ENCODE measurements at places on chromosomes 5 and 9.

DNA sequence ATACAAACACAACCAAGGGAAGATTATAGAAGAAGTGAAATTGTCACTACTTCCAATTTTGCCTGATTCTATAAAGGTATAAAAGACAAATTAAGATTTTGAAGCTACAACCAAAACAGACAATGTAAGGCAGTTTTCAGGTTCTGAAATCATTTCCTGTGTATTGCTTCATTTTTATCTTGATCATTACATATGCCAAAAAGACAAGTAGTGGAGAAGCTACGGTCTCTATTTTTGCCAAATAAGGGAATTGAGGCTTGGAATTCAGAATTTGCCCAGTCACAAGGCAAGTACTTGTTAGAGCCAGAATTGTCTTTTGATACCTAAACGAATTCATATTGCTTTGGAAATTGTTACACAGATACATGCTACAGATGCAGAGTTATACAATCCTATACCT, 20.6 kb downstream of the EDIL3 start:
- no peak for DNase-seq

DNA sequence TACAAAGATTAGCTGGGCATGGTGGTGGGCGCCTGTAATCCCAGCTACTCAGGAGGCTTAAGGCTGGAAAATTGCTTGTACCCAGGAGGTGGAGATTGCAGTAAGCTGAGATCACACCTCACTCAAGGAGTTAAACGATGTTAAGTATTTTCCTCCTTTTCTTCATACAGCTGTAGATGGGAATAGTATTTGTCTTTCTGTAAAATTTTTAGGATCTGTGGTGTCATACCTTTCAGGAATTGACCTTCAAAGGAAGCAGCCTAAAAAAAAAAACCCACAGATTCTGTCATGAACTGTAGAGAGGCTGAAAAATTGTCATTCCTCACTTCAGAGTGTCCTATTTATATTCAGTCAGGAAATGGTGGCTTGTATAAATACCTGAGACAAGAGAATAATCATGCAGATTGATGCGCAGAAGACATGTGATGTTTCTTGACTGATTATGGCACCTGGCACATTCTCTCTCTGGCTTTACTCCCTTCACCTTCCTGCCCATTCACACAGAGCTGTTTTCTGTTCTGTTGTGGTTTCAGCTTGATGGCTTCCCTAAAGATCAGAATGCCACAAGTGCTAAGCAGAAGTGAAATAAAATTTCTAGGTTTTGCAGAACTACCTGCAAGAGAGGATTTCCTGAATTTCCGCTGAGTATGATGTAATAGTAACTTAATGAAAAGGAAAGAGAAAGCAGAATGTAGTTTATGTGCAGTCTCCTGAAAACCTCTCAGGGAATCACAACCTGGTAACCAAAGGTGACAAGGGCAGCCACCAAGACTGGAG, 3.8 kb downstream of the IFNA1 start:
- no peak for DNase-seq

DNA sequence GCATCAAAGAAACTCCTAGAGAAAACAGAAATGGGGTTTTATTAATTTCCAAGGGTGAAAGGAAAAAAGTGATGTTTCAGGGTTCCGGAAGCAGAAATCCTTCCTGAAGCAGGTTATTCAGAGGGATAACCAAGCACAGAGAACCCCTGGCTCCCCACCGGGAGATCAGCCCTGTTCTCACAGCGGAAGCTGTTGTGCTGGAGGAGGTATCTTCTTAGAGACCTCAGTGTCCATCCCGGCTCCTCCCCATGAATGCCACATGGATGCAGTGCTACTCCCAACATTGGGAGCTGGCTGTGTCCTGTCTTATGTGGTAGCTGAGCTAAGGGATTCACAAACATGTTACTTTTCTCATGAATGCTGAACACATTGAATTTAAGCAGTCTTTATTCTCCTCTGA, 80.9 kb upstream of the IRX2 start:
- no peak for DNase-seq

DNA sequence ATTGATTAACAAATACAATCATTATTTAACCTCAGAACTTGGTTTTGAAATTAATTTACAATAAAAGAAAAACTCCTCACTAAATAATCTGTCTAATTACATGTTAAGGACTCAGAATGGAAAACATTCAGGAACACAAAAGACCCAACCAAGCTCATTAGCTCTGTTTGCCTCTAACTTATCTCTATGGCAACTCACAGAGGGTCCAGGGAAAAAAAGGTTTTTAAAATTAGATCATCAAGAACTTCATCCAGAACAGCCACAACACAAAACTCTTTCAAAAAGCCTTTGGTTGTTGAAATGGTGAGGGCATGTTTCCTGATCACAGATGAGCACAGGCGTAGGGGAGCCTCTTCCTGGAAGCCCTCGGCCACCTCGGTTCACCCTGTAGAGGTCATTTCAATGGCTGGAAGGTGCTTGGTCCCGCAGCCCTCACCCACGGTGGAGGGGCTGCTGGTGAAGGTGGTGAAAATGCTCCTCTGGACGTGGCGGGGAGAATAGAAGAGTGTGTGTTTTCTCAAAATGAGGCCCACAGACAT, 17.2 kb upstream of the TCF7 start:
- DNase-seq = no peak

- no peak for DNase-seq
These were observed 221.5 kb upstream of the MPDZ start for GRCh38 chr9:13501018-13501417.

DNA sequence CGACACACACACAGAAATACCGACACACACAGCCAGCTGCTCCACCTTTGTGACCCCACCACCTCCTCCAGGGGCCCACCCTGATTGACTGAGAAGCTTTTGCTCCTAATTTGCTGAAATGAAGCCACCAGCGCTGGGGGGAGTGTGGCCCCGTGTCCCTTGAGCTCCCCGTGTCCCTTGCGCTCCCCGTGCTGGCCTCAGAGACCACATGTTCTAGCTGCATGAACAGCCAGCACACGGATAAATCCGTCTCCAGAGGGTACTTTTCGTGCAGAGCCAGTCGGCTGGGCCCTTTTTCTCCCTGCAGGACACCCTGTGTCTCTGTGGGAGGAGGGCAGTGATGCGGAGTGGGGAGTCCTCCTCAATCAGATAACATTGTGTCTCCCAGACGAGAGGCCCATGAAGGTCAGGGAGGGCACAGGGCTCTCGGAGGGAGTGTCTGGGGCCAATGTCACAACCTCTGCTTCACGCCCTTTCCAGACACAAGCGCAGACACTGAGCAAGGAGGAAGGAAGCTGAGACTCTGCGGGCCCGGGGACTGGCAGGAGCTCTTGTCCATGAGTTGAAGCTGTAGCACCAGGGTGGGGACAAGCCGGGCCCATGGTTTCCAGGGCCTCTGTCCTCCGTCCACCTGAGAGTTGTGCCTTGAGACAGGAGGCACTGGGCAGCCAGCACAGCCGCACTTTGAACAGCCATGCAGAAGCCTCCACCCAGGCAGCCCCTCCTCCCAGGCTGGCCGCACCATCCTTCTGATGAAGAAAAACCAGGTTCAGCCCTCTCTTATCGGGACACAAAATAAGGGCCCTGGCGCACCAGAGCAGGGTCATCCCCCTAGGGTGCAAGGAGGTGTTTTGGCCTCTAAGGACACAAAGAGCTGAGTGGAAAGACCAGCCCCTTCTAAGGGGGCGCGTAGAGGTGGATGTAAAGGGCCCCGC, 36.4 kb upstream of the SLC6A19 start:
- no peak for DNase-seq

DNA sequence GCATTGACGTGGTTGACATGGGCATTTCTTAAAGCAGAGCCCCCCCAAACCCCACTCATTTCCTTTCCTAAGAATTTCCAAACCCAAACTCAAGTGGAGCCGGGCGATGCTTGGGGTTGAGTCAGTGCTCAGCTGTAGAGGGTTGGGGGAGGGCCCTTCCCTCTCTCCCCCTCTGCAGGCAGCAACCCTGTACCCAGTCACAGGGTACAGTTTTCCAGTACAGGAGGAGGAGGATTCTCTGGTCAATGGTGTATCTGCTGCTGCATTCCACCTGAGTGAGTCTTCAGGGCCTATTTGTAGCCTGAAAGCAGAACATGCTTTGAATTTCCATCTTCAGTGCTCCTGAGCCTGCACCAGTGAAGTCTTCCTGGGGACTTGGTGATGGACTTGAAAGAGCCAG, 55.8 kb downstream of the ENTREP1 start:
- DNase-seq = no peak

- no peak for DNase-seq
These were observed 2.4 kb downstream of the SYK start for GRCh38 chr9:90803860-90804593.

- DNase-seq = no peak
These were observed 11.2 kb downstream of the RCL1 start for GRCh38 chr9:4803670-4804530.

DNA sequence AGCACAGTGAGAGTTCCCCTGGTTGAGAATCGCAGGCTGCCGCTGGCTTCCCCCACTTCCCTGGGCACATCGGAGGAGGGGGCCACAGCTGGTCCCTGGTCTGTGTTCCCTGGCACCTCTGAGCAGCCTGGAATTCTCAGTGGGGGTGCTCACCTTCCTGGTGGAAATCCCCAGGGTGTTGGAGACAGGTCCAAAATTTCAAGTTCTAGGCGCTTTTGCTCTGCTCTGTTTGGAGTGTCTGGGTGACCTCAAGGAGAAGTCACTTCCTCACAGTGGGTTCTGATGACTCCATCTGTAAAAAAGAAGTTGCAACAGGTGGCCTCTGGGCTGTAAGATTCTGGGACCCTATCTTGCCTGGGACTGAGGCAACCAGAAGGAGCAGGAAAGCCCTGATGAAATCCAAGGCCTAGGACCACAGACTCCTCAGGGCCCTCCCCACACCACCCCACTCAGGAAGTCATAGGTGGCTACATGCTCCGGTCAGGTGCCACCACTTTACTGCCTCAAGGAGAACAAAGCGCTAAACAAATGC, at the start of gene TRAF1:
Gene TRAF1, minus strand, starts transcription at position 400 of the 532 bp plus-strand sequence. CDS start 721 bp downstream, outside the sequence.
- DNase-seq = no peak

GRCh38 chr9:120937127-120937526, 10.5 kb upstream of the TRAF1 start:
- no peak for DNase-seq

DNA sequence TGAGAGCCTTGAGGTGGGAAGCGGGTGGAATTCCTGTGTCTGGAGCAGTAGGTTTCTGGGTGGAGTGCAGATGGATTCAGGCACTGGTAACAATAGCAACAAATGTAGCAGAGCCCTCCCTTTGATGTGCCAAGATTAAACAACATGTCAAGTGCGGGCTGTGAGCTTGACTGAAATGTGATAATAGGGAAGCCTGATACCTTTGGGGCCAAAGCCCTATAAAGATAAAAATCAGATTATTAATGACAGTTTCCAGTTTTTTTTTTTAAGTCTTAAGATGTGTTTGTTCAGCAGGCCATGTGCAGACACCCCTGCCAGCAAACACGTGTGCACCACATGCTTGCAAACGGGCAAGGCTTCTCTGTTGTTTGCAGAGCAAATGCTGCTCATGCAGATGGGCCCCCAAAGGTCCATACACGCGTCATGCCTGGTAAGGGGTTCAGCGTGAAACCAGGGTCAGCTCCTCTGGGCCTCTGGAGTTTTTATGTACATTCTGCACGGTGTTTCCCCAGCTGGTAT, 193.2 kb downstream of the GADD45G start:
- no peak for DNase-seq

DNA sequence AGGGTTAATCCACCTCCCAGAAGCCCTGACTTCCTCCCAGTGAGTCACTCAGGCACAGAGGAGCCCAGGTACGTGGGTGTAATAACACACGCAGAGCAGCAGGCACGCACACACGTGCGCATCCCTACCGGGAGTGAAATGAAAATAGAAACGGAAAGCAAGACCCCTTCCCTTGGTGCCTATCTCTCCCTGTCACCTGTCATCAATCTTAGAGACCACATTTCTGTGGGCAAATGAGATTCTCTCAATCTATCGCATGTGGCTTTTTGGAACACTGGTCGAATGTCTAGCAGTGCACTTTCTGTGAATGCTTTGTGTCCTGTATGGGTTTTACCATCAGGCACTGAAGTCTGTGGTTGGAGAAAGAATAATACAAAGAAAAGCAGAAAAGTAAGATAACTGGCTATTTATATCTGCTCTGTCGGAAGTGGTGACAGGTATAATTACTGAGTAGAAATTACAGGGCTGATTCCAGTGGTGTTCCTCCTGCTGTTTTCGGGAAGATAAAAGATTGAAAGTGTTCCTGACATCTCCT, 137.7 kb upstream of the GRIA1 start:
- DNase-seq = no peak

DNA sequence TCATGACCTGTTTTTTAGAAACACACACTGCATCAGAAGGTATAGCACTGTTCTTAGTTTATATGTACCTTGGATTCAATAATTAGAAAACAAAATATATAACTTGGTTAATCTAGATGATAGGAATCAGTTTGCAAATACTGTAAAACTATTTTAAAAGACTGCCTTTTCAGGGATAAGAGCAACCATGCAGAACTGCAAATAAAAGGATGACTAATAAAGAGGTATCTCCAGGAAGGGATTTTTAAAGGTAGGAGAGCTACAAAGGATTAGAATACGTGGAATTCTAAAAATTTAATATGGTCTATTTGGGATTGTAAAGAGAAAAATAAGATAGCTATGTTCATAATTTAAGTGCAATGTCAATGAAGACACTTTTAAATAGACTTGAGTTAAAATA, 9.4 kb downstream of the GABRA1 start:
- DNase-seq = no peak

DNA sequence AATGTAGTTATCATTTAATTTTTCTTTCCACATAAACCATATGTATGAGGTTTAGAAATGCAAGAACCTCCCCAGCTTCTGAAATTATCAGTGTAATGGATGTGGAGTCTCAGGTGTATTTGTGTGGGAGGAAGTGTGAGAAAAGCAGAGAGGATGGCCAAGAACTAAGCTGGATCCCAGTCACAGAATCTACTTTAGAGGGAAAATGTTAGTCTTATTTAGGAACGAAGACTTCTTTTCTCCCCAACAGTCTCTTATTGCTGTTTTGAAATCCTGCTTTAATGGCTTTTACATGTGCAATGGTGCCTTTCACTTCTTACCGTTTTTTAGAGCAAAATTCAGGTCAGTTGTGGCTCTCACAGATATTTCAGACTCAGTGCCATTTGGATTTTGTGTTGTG, 3.0 kb downstream of the EQTN start:
- DNase-seq = no peak

- DNase-seq = no peak
These were observed 171.1 kb downstream of the KDM4C start for GRCh38 chr9:6928863-6929262.

DNA sequence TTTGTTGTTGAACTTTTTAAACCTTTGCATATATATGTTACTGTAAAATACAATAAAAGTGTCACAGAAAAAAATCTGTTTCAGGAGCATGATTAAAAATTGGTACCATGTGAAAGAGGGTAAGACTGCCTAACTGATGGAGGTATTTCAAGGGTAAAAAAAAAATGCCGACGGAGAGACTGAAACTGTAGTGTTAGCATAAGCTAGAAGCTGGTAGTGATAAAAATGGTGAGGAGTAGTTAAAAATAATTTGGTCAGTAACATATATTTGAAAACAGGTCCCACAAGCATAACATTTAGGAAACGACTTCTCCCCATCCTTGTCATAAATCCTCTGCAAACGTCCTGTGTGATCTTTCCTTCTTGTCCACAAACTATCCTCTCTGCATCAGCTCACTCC, 64.7 kb downstream of the MEF2C start:
- no peak for DNase-seq

Measured in NCI-H1105 (cell line).